ENCODE measurements at places on chromosomes 7 and 10.

- DNase-seq = no peak
Measured at GRCh38 chr10:72563327-72563932, 62.4 kb downstream of the MICU1 start.

- no peak for DNase-seq
Measured at GRCh38 chr10:120365872-120366271, 91.2 kb upstream of the PLPP4 start.

- no peak for DNase-seq
Measured at GRCh38 chr10:58818900-58819299, 306.2 kb downstream of the BICC1 start.

DNA sequence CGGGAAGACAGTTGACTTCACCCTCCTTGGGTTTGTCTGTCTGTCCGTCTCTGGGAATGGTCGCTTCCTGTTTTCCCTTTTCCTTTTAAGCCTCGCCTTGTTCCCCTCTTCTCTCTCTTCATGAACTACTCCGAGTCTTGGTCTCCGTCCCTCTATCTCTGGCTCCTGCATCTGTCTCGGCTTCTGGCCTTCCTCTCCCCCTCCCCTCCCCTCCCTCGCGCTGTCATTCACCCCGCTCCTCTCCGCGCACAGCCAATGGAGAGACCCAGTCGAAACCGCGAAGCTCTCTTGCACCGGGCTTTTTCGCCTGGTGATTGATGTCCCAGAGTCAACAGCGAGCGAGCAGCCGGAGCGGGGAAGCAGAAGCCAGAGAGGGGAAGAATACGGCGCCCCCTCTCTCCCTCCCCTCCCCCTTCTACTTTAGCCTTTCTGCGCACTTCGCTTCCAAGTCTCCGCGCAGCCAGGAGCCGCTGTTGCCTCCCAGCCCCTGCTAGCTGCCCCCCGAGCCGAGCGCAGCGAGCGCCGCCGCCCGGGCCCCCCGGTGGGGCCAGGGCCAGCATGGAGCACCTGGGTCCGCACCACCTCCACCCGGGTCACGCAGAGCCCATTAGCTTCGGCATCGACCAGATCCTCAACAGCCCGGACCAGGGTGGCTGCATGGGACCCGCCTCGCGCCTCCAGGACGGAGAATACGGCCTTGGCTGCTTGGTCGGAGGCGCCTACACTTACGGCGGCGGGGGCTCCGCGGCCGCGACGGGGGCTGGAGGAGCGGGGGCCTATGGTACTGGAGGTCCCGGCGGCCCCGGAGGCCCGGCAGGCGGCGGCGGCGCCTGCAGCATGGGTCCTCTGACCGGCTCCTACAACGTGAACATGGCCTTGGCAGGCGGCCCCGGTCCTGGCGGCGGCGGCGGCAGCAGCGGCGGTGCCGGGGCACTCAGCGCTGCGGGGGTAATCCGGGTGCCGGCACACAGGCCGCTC lies at the start of gene TLX1:
Gene TLX1 (plus strand): TSS at position 317 of the 978 bp plus-strand sequence. CDS start 242 bp downstream, at position 559.
- no peak for DNase-seq

GRCh38 chr7:44750921-44751571 lies 2.4 kb downstream of the ZMIZ2 start:
- DNase-seq = peak; percentile 28

GRCh38 chr10:11697718-11698527 lies 44.3 kb upstream of the ECHDC3 start:
- DNase-seq = no peak

DNA sequence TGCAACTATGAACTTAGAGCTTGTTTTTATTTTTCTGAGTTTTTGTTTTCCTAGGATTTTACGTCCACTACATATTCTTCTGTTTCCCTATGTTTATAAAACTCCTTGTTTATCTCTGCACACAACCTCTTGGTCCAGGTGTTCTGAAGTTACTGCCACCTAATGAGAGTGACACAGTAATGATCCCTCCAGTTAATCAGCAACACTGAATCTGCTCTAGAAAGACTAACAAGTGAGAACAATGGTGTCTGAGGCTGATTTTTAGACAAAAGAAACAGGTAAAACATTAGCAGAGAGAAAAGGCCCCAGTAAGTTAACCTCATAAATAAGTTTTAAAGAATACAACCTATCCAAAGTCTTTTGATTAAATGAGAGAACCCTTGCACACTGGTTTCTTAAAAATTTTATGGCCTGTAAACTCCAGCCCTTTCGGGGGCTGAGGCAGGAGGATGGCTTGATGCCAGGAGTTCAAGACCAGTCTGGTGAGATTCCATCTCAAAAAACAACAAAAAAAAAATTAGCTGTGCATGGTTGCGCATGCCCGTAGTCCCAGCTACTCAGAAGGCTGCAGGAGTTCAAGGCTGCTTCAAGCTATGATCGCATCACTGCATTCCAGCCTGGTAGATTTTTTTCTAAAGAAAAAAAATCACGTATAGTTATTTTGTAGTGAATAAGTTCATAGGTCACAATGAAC lies 397.6 kb downstream of the MAGI2 start:
- DNase-seq = no peak

DNA sequence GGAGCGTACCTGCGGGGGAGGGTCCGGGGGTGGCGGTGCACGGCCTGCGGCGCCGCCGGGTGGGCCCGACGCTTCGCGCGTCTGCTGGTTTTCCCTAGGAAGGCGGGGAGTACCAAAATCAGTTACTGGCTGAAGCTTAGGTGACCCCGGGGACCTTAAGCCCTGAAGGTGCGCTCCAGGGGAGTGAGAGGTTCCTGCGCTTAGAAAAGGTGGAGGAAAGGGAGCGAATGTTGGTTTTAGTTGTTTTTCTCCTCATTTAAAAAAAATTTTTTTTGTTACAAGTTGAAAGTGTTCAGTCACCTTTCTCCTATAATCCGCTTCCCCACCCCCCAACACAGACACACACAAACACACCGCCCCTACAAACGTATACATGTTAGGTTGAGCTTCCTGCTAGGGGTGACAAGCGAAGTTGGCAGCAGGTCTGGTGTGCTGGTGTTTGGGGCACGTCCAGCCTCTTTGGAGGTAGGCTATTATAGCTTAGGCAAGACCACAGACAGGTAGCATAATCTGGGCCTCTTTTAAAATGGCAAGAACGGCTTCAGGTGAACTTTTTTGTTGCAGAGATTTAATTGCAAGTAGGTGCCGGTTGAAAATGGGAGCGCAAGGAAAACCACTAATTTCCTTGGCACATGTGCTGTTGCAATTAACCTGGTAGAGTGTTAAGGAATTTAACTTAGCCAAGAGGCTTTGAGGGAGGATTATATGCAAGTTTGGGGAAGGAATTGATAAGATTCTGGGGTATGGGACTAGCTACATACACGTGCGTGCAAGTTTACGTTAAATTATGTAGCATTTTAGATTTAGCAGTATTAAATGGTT lies 945 bp downstream of the ADD3 start:
- DNase-seq = no peak

DNA sequence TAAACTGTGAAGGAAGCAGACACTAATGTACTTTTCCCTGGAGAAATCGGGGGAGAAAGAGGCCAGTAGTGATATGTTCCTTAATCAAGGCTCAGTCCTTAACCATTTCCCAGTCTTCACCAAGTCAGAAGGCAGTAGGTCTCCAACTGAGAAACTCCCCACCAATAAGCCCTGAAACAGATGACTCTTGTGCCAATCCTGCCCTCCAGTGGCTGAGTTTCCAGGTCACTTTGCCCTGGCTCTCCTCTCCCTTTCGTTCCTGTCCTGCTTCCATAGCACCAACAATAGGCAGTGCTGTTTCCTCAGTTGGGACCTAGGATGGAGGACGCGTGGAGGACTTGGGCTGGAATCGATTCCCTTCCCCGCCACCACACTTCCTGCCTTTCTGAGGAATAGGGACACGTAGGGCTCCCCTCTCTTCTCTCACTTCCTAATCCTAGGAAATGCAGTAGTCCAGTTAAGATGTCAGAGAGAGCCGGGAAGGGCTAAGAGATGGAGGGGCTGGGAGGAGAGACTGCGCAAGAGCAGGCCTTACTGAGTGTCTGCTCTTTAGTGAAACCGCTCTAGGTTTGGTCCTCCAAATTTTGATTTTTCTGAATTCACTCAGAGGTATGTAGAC lies 23.4 kb downstream of the ATOH7 start:
- DNase-seq = no peak

DNA sequence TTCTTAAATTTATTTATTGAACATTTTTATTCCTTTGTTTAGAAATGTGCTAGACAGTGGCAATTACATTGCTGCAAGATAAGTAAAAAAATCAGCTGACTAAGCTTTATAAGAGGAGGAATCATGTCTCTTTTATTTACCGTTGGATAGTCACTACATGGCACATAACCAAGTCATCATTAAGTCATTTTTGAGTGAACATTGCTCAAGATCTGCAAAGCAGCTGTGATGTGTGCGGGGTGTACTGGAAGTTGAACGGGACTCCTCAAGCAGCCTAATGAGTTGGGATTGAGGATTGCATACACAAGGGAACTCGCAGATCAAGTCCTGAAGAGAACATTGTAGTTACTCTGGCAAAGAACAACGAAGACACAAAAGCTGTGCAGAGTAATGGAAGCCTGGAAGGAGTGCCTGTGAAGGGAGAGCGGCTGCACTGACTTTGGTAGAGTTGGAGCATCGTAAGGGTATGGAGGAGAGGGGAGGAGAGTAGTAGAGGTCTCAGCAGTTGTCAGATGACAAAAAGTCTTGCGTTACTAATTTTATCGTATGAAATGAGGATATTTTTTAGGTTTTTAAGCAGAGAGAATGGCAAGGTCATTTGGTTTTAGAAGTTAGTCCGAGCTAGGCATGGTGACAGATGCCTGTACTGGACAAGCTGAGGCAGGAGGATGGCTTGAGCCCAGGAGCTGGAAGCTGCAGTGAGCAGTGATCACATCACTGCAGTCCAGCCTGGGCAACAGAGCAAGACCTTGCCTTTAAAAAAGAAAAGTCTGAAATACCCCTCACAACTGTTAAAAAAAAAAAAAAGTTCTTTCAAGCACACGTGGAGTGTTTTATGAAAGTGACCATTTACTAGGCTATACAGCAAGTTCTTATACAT lies 95.1 kb downstream of the BMPR1A start:
- DNase-seq = no peak

All from stimulated activated CD4-positive, alpha-beta T cell treated with anti-CD3 and anti-CD28 coated beads, Interleukin-12 subunit alpha, Interleukin-12 subunit beta, amount 100 ng/mL, for 48 hours (primary cell).